G401 (cell line): ENCODE measurements at places on chromosomes 5 and 9. TPM values are rescaled to one million over a fixed set of nuclear protein-coding genes. Genes with fewer than 3 reads are reported as not detected.

DNA sequence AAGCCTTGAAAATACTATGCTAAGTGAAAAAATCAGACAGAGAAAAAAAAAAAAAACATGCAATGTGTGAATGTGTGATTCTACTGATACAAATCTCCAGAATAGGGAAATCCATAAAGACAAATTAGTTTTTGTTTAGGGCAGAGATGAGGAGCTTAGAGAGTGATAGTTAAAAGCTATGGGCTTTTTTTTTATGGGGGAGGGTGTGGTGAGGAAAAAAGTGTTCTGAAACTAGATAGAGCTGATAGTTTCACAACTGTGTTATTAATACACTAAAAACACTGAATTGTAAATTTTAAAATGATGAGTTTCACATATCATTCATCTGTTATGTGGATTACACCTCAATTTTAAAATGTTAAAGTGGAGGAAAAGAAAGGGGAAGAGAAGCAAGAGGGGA is 228.3 kb upstream of the ZNF462 start:
- no peak for DNase-seq

- DNase-seq: no peak
Measured at GRCh38 chr5:8079056-8079455, 210.1 kb downstream of the MTRR start.

GRCh38 chr9:132182314-132183091 is 20.6 kb downstream of the NTNG2 start:
- DNase-seq: no peak

DNA sequence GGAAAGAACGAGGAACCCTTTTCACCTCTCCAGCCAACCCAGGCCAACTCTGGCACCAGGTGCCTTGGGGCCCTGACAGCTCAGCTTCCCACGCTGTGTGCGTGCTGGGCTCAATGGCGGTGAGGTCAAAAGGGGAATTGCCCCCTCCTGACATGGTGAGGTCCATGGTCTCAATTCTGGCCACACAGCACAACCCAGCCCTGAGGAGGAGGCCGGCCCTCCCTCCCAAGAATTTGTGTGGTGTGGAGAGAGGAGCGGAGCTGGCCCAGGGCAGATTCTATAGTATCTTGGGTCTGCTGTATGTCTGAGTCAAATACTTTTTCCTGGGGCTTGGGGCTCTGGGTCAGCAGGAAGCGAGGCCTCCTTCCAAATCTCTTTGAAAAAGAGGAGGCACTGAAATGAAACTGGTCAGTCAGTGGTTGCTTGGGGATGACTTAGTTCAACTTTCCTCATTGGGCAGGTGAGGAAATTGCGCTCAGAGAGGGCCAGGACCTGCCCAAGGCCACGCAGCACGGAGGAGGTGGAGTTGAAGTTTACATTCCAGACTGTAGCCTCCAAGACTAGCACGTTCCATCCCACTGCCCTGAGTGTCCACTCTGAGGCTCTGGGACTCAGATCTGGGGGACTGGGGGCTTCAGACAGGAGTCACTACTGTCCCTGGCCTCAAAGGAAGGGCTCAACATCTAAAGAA is 15.6 kb downstream of the COL27A1 start:
- DNase-seq: no peak

DNA sequence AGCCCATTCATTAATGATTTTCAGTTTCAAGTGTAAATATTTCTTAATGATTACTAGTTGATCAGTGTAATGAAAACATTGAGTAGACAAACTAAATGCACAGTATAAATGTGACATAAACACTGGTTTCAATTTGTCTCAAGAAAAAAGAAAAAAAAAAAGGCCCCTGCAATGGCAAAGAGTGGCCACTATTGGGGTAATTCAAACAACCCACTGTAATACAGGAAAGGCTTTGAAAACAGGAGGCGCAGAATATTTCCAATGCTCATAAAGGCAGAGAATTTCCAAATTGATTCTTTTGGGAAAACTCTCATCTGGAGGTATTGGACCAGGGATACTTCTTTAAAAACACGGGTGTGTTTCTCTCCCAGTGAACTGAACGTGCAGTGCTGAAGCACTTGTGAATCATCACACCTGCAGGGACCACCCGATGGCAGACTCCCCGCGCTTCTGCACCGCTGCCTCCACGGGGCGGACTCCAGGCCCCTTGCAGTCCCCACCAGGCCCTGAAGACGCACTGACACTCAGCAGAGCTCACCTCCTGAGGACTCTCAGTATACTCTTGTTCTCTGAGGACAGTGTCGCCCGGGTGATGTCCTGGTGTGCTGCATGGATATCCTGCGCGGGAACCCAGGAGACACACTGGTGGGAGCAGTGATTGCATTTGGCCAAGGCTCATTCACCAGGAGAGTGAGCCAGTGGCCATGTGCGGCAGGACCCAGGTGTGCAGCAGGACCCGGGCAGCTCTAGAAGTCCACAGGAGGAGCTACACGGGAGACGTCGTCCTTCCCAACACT is 227.6 kb upstream of the IRX4 start:
- no peak for DNase-seq

DNA sequence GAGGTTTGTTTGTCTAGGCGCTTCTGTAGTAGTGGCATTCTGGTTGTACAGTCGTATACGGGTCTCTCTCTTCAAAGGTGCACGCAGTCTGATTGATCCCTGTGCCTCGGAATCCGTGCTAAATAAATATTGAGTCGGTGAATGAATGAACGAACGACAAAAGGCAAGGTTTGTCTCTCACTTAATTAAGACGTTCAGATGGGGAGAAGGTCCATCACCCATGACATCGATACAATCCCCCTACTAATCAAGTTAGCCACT is 500 bp upstream of the CREBRF start:
- no peak for DNase-seq

DNA sequence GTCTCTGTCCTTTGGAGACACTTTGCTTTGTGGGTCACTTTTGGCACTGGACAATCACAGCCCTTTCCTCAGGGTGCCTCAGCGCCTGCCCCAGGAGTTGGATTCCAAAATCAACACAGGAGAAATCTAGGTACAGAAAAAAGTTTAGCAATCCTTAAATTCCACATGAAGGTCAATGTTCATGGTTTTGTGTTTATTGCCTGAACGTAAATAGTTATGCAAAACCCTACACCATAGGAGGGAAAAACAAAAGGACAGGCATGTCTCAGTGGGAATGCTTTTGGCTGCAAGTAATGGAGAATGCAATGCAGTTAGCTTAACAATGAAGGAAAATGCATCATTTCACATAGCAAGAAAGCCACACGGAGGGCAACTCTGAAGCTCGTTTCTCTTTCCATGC is 6.5 kb upstream of the HMCN2 start:
- no peak for DNase-seq

- DNase-seq: no peak
Measured at GRCh38 chr9:132152231-132152630, 9.6 kb upstream of the NTNG2 start.

GRCh38 chr5:168317521-168318147 is 26.2 kb downstream of the WWC1 start:
- no peak for DNase-seq

- no peak for DNase-seq
Measured at GRCh38 chr5:116437922-116438578, 136.6 kb downstream of the SEMA6A start.

DNA sequence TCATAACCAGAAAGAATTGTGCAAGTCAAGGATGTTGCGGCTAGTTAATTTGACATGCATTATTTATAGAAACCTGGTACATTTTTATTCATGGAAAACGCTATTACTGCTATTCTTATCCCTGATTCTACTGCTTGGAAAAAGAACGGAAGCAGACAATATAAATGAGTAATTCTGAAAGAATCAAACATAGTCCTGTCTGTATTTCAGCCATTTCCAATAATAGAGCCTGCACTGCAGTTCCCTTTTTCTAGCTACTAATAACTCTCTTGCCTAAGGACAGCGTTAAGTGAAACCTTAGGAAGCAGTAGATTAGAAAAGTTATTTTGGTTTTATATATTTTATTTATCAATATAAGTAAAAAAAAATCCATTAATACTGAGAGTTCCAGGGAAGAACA is 414.9 kb downstream of the CYLC2 start:
- DNase-seq: no peak

The TRIM7 gene
- 3.9 and 5.1 TPM in 2 replicates for total RNA-seq

The IDNK gene
- 1.8 and 3.8 TPM in 2 replicates for total RNA-seq

The SAPCD2 gene
- total RNA-seq: 62.9 and 63.5 TPM in 2 replicates

The SPATA9 gene
- not detected in 2 replicates for total RNA-seq

The PDCD1LG2 gene
- not detected in 2 replicates for total RNA-seq
